ENCODE measurements at places on chromosomes 7 and 10. TPM values are rescaled to one million over a fixed set of nuclear protein-coding genes. Genes with fewer than 3 reads are reported as not detected.

Gene SCRN1
- 95.2 TPM for total RNA-seq

Gene CALML3
- not detected for total RNA-seq

Gene ST8SIA6
- 0.16 TPM for total RNA-seq

Gene HOXA13
- not detected for total RNA-seq

Gene TRIP6
- 62.6 TPM for total RNA-seq

Gene CCDC201
- not detected for total RNA-seq

Gene CYP2W1
- total RNA-seq: not detected

Gene PRSS37
- not detected for total RNA-seq

Gene LRMDA
- 13.5 TPM for total RNA-seq

Gene GPER1
- 1.1 TPM for total RNA-seq

Gene LIPN
- not detected for total RNA-seq

Gene OPALIN
- not detected for total RNA-seq

Gene STAG3
- total RNA-seq: 0.25 TPM

Gene POMZP3
- 6.0 TPM for total RNA-seq

Gene UBE3C
- total RNA-seq: 64.1 TPM

Gene RTKN2
- 0.16 TPM for total RNA-seq

Gene MRC1
- total RNA-seq: 2.1 TPM

Gene INA
- under 0.01 TPM for total RNA-seq

Gene LBX1
- total RNA-seq: not detected

Gene SLC18A2
- total RNA-seq: not detected

Gene FAM241B
- 0.88 TPM for total RNA-seq

Gene KCND2
- 0.16 TPM for total RNA-seq

Gene LEP
- total RNA-seq: not detected

Gene FUOM
- total RNA-seq: 18.1 TPM

Gene GNG11
- total RNA-seq: 256 TPM

Gene AQP1
- 2.1 TPM for total RNA-seq

Gene DRGX
- total RNA-seq: not detected

Gene USP54
- 6.5 TPM for total RNA-seq

Gene SLC26A3
- total RNA-seq: not detected

Gene MUC3A
- not detected for total RNA-seq

Gene INHBA
- 2.6 TPM for total RNA-seq

Gene PPP1R3C
- 0.57 TPM for total RNA-seq

Gene HILPDA
- 10.7 TPM for total RNA-seq

Gene ARHGAP19
- 11.2 TPM for total RNA-seq

Gene FKBP6
- total RNA-seq: not detected

Gene C7orf33
- total RNA-seq: not detected

Gene RELN
- total RNA-seq: 899 TPM

Measured in bladder microvascular endothelial cell (primary cell).